ENCODE measurements at places on chromosomes 7 and 10. TPM values are rescaled to one million over a fixed set of nuclear protein-coding genes. Genes with fewer than 3 reads are reported as not detected.

Gene HACD1
- total RNA-seq = 23.6 TPM

GRCh38 chr7:103811997-103812396, 177.5 kb downstream of the RELN start:
- no peak for DNase-seq

- no peak for DNase-seq
These were observed 1.4 kb downstream of the PODXL start for GRCh38 chr7:131554880-131555516.

GRCh38 chr7:29839302-29839701, 33.0 kb downstream of the WIPF3 start:
- DNase-seq = peak; percentile 66

Gene ITIH5
- total RNA-seq = under 0.01 TPM

- DNase-seq = no peak
These were observed 66.0 kb downstream of the CHCHD3 start for GRCh38 chr7:133015888-133016287.

GRCh38 chr10:71214641-71215559, 2.5 kb downstream of the UNC5B start:
- DNase-seq = no peak

Gene NEBL
- total RNA-seq = under 0.01 TPM

- no peak for DNase-seq
These were observed 66.2 kb upstream of the RHEB start for GRCh38 chr7:151585744-151586393.

Measured in IMR-90 (cell line).